Mesothelial cell of epicardium (in vitro differentiated cells): ENCODE measurements at places on chromosomes 7 and 10. TPM values are rescaled to one million over a fixed set of nuclear protein-coding genes. Genes with fewer than 3 reads are reported as not detected.

Gene HTR5A
- total RNA-seq = not detected in 3 replicates

Gene AOAH
- 0.40 to 0.89 TPM (median 0.45 TPM) in 3 replicates for total RNA-seq

Gene IL6
- total RNA-seq = 1.1 to 1.7 TPM (median 1.4 TPM) in 3 replicates

Gene PRLHR
- total RNA-seq = not detected in 3 replicates

DNA sequence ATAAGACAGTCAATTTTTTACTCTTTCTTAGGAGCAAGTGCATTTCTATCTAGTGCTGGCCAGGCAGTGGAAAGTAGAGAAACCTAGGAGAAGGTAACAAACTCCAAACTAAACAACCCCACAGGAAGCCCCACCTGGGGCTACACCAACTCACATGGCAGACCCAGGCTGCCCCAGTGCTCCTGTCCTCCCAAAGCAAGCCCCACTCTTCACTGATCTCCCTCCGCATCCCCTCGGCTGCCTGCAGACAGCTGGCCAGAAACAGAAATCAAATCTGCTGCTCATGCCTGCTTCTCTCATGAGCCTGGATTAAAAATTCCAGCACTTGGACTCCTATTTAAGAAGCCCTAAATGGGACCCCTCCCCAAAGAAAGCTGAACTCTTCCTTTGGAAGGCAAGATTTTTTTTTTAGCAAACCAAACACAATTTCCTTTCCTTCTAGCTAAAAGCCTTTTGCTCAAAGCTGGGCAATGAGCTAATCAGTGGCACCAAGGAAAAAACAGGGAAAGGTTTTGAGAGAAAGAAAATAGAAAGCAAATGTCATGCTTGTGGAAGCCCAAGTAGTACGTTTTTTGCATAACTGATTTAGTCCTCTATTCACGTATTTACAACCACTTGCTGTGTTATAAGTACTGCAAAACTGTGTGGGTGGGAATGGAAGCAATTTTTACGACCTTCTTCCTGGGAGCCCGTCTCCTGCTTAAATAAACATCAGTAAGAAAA, 10.8 kb downstream of the PDE1C start:
- H3K27ac ChIP-seq = no peak overlapping the region

GRCh38 chr10:43900571-43900970, 251.9 kb upstream of the ZNF32 start:
- H3K27me3 ChIP-seq = peaks cover 17% of the 10 kb centered on the region
- H3K4me1 ChIP-seq = peaks cover 10% of the 10 kb centered on the region
- DNase-seq = no peak
- H3K27ac ChIP-seq = no peak overlapping the region
- no peaks in the 10 kb centered on the region for H3K36me3 ChIP-seq

GRCh38 chr7:51732116-51732515, 415.5 kb upstream of the COBL start:
- no peak overlapping the region for H3K4me3 ChIP-seq
- no peaks in the 10 kb centered on the region for H3K4me1 ChIP-seq
- no peak overlapping the region for H3K27ac ChIP-seq
- peaks cover 2% of the 10 kb centered on the region for H3K36me3 ChIP-seq
- no peak for DNase-seq
- peaks cover 17% of the 10 kb centered on the region for H3K27me3 ChIP-seq

DNA sequence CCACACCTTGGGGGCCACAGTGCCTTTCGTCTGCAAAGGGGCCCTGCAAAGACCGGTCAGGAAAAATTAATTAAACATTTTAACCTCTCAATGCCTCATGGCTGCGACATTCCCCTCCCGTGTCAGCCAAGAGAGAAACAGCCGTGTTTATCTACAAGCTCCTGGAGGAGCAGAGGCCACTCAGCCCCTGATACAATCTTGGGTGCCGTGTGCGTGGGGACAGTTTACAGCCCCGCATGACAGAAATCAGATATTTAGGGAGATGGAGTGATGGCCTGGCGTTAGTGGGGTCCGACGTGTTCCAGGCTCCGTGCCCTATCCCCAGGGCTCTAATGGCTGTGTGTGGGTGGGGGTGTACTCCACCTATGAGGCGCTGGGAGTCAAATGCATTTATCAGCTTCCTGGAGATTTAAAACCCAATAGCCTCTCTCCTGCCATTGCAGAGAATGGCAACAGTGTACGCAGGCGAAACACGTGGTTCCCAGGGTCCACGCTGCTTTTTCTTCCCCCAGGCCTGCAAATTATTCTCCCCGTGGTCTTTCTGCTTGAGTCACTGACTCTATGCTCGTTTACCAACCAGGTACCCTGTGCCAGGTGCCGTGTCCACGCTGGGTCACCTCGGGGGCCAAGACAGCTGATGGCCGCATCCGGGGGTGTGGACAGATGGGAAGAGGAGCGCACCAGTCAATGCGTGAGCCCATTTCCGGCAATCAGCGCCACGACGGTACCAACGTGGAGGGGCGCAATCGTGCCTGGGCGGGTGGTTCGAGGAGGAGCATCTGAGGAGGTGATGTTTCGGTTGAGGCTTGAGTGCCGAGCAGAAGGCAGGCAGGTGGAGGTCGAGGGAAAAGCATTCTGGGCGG, 26.6 kb upstream of the PSMG3 start:
- no peak overlapping the region for H3K27ac ChIP-seq
- H3K27me3 ChIP-seq = peaks cover 29% of the 10 kb centered on the region
- H3K4me1 ChIP-seq = peaks cover 2% of the 10 kb centered on the region
- DNase-seq = no peak
- H3K36me3 ChIP-seq = no peaks in the 10 kb centered on the region
